Activated naive CD8-positive, alpha-beta T cell treated with anti-CD3 and anti-CD28 coated beads for 36 hours (primary cell): ENCODE measurements at places on chromosomes 12 and 14.

GRCh38 chr14:93037351-93037750 is 78.4 kb downstream of the ITPK1 start:
- no peak for DNase-seq
- H3K27me3 ChIP-seq = no peaks in the 10 kb centered on the region
- peaks cover 61% of the 10 kb centered on the region for H3K4me1 ChIP-seq
- no peak overlapping the region for H3K4me3 ChIP-seq
- H3K27ac ChIP-seq = no peak overlapping the region
- H3K36me3 ChIP-seq = peaks cover 2% of the 10 kb centered on the region

- no peaks in the 10 kb centered on the region for H3K36me3 ChIP-seq
- H3K4me1 ChIP-seq = no peaks in the 10 kb centered on the region
- H3K27me3 ChIP-seq = no peaks in the 10 kb centered on the region
These were observed 243.7 kb downstream of the C12orf75 start for GRCh38 chr12:105574056-105574715.

- peaks cover 5% of the 10 kb centered on the region for H3K36me3 ChIP-seq
- no peak overlapping the region for H3K27ac ChIP-seq
- DNase-seq = no peak
- no peaks in the 10 kb centered on the region for H3K4me1 ChIP-seq
These were observed 20.7 kb downstream of the SCARB1 start for GRCh38 chr12:124842800-124843510.

GRCh38 chr12:115213118-115213517 is 529.1 kb upstream of the TBX3 start:
- no peaks in the 10 kb centered on the region for H3K4me1 ChIP-seq
- peaks cover 3% of the 10 kb centered on the region for H3K27me3 ChIP-seq
- no peak overlapping the region for H3K27ac ChIP-seq
- H3K36me3 ChIP-seq = no peaks in the 10 kb centered on the region
- no peak overlapping the region for H3K4me3 ChIP-seq

DNA sequence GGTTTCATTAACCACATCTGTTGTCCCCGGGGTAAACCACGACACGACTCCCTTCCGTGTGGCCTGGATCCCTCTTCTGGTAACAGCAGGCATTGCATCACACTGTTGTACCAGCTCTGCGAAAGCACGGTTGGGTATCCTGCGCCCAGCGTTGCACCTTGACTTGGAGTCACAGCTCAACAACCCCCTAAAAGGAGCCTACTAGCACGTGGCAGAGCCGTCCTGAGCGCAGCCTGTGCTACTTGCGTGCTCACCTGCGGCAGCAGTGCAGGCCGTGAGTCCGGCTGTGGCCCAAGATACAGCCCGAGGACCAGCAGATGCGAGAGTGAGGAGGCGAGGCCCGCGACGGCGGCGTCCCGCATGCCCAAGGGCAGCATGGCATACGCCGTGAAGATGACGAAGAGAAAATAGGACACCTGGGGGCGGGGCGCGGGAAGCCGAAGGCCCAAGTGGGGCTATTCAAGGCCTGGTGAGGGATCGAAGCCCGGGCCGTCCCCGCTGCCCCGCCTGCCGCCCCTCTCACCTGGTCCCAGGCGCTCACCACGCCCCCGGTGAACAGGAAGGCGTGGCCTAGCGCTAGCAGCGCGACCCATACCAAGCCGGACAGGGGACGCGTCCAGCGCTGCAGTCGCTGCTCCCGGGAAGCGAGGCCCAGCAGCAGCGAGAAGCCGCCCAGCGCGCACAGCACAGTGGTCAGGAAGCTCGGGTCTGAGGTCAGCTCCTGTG is 2.4 kb downstream of the ADCY4 start:
- H3K4me3 ChIP-seq = peak overlapping the region; percentile 76
- DNase-seq = peak; percentile 82
- H3K4me1 ChIP-seq = peaks cover 28% of the 10 kb centered on the region
- H3K27ac ChIP-seq = peak overlapping the region; percentile 64
- peaks cover 3% of the 10 kb centered on the region for H3K36me3 ChIP-seq

GRCh38 chr14:68616221-68616902 is 176.5 kb downstream of the ZFP36L1 start:
- no peak for DNase-seq
- H3K36me3 ChIP-seq = peaks cover 21% of the 10 kb centered on the region
- H3K27me3 ChIP-seq = no peaks in the 10 kb centered on the region
- no peak overlapping the region for H3K4me3 ChIP-seq
- no peaks in the 10 kb centered on the region for H3K4me1 ChIP-seq

DNA sequence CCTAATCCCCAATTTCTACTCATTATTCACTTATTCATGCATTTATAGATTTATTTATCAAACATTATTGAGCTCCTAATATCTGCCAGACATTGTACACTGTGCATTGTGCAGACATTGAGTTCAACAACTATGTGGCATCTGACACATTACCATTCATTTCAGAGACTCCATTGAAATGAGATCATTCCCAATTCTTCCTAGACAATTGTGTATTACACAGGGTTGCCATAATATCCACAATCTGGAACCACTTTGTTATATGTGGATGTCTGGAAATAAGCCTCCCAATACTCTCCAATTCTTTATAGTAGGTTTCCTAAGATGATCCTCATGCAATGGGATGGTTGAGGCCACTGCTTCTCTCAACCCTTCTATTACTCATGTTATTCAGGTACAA is 165.0 kb downstream of the OTOGL start:
- H3K36me3 ChIP-seq = no peaks in the 10 kb centered on the region
- H3K4me3 ChIP-seq = no peak overlapping the region
- DNase-seq = no peak
- H3K4me1 ChIP-seq = no peaks in the 10 kb centered on the region
- peaks cover 5% of the 10 kb centered on the region for H3K27me3 ChIP-seq

DNA sequence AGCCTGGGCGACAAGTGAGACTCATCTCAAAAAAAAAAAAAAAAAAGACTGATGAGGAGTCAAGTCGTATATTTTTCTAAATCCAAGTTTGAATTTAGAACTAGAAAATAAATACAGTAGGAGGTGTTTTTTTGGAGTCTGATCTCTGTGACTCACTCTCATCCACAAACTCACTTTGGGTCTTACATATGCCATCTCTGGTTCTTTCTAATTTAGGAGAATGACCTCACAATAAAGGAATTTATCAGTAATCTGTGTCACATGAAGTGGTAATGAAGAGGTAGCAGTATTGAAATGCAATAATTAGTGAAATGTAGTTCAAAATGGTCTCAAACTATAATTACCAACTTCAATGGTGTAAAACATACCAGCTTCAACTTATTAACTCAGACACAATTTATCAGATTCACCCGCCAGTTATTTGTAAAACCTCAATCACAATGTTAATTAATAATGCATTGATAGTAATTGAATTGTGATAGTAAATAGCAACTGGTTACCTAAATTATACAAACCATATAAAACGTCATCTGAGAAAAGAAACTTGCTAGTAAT is 4.4 kb upstream of the CFL2 start:
- H3K4me1 ChIP-seq = peaks cover 14% of the 10 kb centered on the region
- no peak for DNase-seq
- peaks cover under 1% of the 10 kb centered on the region for H3K36me3 ChIP-seq
- no peaks in the 10 kb centered on the region for H3K27me3 ChIP-seq
- no peak overlapping the region for H3K4me3 ChIP-seq

GRCh38 chr12:57106021-57106708 is 5.0 kb downstream of the STAT6 start:
- H3K27ac ChIP-seq = no peak overlapping the region
- peaks cover 70% of the 10 kb centered on the region for H3K4me1 ChIP-seq
- no peak for DNase-seq
- H3K4me3 ChIP-seq = no peak overlapping the region
- peaks cover 77% of the 10 kb centered on the region for H3K36me3 ChIP-seq

DNA sequence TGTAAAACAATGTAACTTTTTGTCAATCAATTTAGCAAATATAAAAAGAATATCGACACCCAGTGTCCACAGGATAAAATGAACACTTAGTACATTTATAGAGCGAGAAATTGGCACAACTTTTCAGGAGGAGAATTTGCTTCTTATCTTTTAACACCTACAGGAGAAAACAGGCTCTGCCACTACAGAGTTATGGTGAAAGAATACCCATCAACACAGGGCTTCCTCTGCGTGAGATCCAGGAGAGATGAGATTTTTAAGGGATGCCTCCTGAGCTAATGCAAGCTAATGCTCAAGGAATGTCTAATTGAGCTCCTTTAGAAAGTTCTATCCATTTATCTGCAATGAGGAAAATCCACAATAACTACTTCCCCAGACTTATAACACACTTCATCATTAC is 7.8 kb downstream of the TBPL2 start:
- H3K27me3 ChIP-seq = no peaks in the 10 kb centered on the region
- peaks cover 22% of the 10 kb centered on the region for H3K4me1 ChIP-seq

DNA sequence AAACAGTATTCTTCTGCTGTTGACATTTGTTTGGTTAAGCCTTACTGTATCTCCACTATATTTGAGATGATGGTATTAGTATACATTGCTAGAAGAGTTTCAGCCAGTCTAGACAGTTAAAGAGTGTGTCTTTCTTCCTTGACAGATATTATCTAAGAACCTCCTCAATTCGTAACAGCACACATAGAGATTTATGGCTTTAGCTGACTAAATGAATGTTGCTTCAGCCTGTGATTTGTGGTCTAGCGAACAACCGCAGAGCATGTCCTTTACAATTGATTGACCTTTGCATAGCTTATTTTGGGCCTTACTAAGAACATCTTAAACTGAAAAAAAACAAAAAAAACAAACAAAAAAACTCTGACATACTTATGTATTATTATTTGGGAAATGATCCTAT is 122.2 kb downstream of the DAAM1 start:
- no peak for DNase-seq
- H3K4me1 ChIP-seq = peaks cover 2% of the 10 kb centered on the region
- H3K4me3 ChIP-seq = no peak overlapping the region
- no peaks in the 10 kb centered on the region for H3K27me3 ChIP-seq
- no peaks in the 10 kb centered on the region for H3K36me3 ChIP-seq

DNA sequence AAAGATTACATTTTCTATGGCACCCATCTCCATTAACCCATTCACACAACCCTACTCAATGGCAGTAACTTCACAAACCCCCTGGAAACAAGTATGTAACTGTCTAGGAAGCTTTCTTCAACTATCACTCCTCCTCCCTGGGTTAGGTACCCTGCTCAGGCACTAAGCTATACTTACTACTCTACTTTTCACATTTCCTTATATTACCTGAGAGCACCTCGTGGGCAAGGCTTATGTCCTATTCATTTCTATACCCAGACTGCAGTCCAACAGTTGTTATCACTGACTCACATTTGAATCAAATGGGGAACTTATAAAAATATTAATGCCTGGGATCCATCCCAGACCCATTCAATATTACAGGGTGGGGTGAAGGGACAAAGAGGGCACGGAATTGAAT is 4.6 kb downstream of the PAWR start:
- peaks cover 12% of the 10 kb centered on the region for H3K4me1 ChIP-seq
- no peak for DNase-seq
- H3K27ac ChIP-seq = no peak overlapping the region
- no peaks in the 10 kb centered on the region for H3K36me3 ChIP-seq
- peaks cover 40% of the 10 kb centered on the region for H3K27me3 ChIP-seq

- no peaks in the 10 kb centered on the region for H3K36me3 ChIP-seq
- H3K4me3 ChIP-seq = no peak overlapping the region
- no peak overlapping the region for H3K27ac ChIP-seq
- H3K27me3 ChIP-seq = no peaks in the 10 kb centered on the region
These were observed 694.2 kb downstream of the SLC6A15 start for GRCh38 chr12:84218406-84218805.

GRCh38 chr14:92677087-92677668 is 71.2 kb downstream of the LGMN start:
- peaks cover 75% of the 10 kb centered on the region for H3K36me3 ChIP-seq
- H3K27ac ChIP-seq = peak overlapping the region; percentile 75
- DNase-seq = peak; percentile 87

DNA sequence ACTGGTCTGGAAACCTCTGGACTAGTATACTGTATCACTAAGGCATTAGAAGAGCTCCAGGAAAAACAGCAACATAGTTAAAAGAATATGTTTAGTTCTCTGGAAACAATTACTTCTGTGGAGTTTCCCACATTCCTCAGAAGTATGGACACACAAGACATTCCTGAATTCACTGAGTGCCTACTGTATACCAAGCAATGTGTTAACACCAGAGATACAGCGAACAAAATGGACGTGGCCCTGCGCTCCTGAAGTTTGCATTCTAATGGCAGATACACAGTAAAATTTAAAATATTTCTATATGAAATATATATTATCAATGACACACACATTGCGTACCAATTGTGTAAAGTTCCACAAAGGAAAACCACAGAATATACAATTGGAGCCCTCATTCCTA is 1.1 kb downstream of the ANGEL1 start:
- peaks cover 14% of the 10 kb centered on the region for H3K36me3 ChIP-seq
- H3K4me3 ChIP-seq = peak overlapping the region; percentile 88
- H3K27ac ChIP-seq = peak overlapping the region; percentile 89
- peaks cover 24% of the 10 kb centered on the region for H3K4me1 ChIP-seq

- DNase-seq = no peak
- H3K4me3 ChIP-seq = no peak overlapping the region
- no peak overlapping the region for H3K27ac ChIP-seq
- no peaks in the 10 kb centered on the region for H3K36me3 ChIP-seq
- peaks cover 43% of the 10 kb centered on the region for H3K27me3 ChIP-seq
These were observed 11.7 kb upstream of the RIPK3 start for GRCh38 chr14:24351517-24351916.

DNA sequence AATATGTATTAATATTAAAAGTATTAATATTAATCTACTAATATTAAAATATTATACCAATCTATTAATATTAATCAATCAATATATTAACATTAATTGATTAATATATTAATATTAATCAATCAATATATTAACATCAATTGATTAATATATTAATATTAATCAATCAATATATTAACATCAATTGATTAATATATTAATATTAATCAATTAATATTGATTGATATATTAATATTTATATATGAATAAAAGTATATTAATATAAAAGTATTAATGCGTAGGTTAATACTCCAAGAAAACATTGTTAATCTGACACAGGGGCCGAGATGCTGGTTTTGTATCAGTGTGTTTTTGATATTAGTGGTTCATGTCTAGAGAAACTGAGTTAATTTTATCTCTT is 1430.1 kb upstream of the SEL1L start:
- H3K27ac ChIP-seq = no peak overlapping the region
- DNase-seq = no peak
- H3K4me3 ChIP-seq = no peak overlapping the region

- no peak overlapping the region for H3K27ac ChIP-seq
- DNase-seq = no peak
- H3K27me3 ChIP-seq = no peaks in the 10 kb centered on the region
- H3K36me3 ChIP-seq = no peaks in the 10 kb centered on the region
- H3K4me1 ChIP-seq = peaks cover 5% of the 10 kb centered on the region
These were observed 16.3 kb downstream of the GLTP start for GRCh38 chr12:109863847-109864712.

- H3K36me3 ChIP-seq = no peaks in the 10 kb centered on the region
- peak; percentile 68 for DNase-seq
- H3K4me3 ChIP-seq = peak overlapping the region; percentile 29
- H3K27me3 ChIP-seq = peaks cover 24% of the 10 kb centered on the region
These were observed 52.0 kb upstream of the KCNA1 start for GRCh38 chr12:4857472-4858291.

DNA sequence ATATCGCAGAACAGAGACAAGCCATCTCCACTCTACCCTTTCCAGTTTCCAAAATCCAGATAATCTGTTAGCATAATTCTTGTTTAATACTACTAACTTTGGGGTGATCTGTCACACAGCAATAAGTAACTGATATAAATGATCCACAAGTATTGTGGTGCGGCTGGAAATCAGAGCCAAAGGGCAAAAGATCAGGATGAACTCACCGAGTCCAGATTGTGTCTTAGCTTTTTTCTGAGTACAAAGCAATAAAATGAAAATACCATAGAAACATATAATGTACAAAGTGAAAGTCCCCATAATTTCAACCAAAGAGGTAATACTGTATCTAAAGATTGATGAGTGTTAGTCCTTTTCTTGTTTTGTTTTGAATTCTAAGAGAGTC is 17.4 kb downstream of the HECTD1 start:
- no peak overlapping the region for H3K4me3 ChIP-seq
- H3K27me3 ChIP-seq = no peaks in the 10 kb centered on the region
- H3K36me3 ChIP-seq = peaks cover 32% of the 10 kb centered on the region
- peaks cover 31% of the 10 kb centered on the region for H3K4me1 ChIP-seq
- H3K27ac ChIP-seq = no peak overlapping the region
